ENCODE measurements at places on chromosomes 3 and 15. TPM values are rescaled to one million over a fixed set of nuclear protein-coding genes. Genes with fewer than 3 reads are reported as not detected.

The CGNL1 gene
- 0.36 TPM for total RNA-seq

The SST gene
- not detected for total RNA-seq

The IGDCC3 gene
- total RNA-seq = not detected

The HLTF gene
- not detected for total RNA-seq

The CTDSPL gene
- total RNA-seq = 33.3 TPM

The HDAC11 gene
- total RNA-seq = 10.6 TPM

The SLC22A13 gene
- total RNA-seq = 0.26 TPM

The SLC2A2 gene
- 0.03 TPM for total RNA-seq

All from HT-29 (cell line).